ENCODE measurements at places on chromosomes 3 and 15.

GRCh38 chr3:173617490-173617889 lies 219.9 kb downstream of the NLGN1 start:
- no peak for DNase-seq

DNA sequence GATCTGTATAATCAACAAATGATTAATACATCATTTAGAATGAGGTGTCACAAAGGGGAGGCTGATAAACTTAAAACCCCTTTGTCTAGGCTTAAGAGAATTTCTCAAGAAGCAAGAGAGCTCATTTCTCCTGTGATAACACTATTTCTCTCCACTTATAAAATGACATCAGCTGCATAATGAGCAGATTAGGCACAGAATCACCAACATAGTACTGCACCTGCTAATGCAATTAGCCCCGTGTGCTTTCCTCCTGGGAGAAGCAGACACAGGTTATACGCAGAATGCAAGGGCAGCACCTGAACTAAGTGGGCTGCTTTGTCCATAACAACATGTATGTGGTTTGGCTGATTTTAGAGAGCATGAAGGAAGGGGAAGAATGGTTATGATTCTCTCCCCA lies 515.3 kb upstream of the CFAP20DC start:
- DNase-seq = no peak

- DNase-seq = no peak
Measured at GRCh38 chr15:99098426-99098825, 6.5 kb upstream of the SYNM start.

- DNase-seq = no peak
Measured at GRCh38 chr3:175159202-175159601, 300.1 kb downstream of the NAALADL2 start.

GRCh38 chr3:195179776-195180489 lies 91.0 kb downstream of the XXYLT1 start:
- DNase-seq = no peak

GRCh38 chr3:100277255-100277800 lies 16.5 kb downstream of the TBC1D23 start:
- no peak for DNase-seq

GRCh38 chr15:20346082-20346805 lies 195.4 kb downstream of the GOLGA6L6 start:
- no peak for DNase-seq

DNA sequence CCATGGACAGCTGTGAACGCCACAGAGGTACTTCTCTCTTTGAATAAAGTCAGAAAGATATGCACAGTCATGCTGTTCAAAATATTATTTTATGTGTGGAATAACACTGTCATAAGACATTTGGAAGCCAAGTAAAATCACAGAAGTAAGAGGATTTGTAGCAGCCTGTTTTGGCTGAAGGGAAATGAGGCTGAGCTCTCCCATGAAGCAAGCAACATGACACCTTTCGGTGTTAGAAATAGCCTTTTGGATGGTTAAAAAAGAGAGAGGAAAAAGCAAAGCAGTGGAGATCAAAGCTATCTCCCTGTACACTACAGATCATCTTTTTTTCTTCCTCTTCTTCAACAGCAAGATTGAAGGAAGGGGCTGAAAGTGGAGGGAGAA lies 755.3 kb downstream of the ROBO1 start:
- no peak for DNase-seq

- no peak for DNase-seq
Measured at GRCh38 chr15:79018960-79019359, 71.6 kb downstream of the RASGRF1 start.

DNA sequence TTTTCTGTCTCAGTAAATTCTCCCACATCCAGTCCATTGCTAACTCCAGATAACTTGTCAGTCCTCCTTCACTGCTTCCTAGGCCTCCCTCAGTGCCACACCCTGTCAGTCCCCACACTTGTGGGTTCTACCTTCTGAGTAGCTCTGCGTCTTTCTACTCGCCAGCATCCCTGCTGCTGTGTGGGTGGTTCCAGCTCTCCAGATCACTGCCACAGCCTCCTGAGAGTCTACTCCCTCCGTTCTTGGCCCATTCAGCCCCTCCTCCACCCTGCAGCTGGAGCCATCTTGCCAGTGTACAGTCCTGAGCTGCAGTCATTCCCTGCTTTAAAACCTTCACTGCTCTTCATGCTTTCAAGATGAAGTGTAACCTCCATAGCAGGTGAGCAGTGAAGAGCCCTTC lies 45.3 kb downstream of the MAP2K5 start:
- no peak for DNase-seq

- DNase-seq = peak; percentile 56
Measured at GRCh38 chr3:67947808-67948508, 293.5 kb upstream of the SUCLG2 start.

GRCh38 chr3:64837986-64838735 lies 150.4 kb upstream of the ADAMTS9 start:
- no peak for DNase-seq

DNA sequence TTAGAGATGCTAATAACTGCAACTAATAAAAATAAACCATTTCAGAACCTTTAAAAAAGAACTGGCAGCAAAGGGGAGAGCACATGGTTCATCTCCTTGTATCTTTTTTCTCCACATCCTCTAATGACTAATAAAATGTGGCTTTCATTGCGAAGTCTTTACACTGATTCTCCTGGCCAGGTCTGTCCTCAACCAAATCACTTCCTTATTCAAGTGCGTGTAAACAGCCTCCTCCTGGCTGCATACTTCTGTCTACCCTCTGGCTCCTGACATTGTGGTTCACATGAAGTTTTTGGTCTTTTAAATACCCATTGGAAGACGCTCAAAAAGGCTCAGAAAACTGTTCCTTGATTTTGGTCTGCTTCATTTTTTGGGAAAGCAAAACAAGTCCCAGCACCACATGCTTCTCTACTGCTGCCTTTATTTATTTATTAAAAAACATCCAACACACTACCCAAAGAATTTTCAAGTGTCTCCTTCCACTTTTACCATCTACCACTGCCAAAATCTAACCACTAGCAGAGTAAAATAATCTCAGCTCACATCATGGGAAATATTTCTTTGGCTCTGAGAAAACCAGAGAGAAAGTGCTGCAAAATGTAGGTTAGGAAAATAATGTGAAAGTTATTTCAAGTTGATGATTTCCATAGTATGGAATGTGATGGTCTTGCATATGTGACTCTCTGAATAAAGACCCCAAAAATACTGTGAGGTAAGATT lies 85.1 kb downstream of the EFL1 start:
- no peak for DNase-seq

DNA sequence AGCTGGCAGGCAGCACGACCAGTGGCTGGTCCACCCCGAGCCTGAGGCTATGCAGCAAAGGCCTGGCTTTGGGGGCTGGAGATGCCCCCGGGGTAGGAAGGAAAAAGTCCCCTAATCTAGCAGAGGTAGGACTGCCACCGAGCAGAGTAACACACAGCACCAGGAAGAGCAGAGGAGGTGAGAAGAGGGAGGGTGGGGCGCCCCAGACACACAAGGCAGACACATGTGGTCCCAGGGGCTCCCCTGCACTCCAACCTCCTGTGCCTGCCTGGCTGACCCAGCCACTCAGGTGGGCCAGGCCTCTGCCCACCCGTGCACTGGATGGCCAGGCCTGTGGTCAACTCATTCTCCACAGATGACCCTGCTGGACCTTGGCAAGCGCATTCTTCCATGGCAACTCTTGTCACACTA lies 112.4 kb downstream of the ADCY5 start:
- DNase-seq = no peak
